ENCODE measurements at places on chromosomes 1 and 21. TPM values are rescaled to one million over a fixed set of nuclear protein-coding genes. Genes with fewer than 3 reads are reported as not detected.

DNA sequence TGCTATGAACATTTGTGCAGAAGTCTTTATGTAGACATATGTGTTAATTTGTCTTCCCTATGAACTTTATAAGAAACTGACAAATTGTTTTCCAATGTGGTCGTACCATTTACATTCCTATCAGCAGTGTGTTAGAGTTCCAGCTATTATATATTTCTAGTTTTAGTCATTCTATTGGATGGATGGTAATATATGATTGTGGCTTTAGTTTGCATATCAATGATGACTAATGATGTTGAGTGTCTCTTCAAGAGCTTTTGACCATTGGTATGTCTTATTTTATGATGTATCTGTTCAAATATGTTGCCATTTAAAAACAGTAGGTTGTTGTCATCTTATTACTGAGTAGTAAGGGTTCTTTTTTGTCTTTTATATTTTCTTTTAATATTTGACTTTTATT is 16.2 kb upstream of the ZNF326 start:
- ATAC-seq: no peak

GRCh38 chr1:11670747-11671146 is 6.7 kb downstream of the FBXO6 start:
- no peak for ATAC-seq

DNA sequence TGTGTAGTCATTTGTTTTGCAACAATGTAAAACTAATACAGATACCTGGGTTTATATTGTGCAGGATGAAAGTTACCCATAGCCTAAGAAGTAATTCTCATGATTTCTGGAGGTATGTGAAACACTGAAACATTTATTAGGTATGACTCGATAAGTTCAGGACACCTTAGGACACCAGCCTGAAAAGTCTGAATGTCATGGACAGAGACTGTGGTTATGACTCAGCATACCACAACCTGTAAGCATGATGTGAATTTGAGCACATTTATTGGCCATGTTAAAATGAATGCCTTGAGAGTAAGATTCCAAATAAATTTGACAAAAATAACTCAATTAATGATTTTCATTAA is 1471.7 kb upstream of the B3GALT2 start:
- ATAC-seq: no peak

- no peak for ATAC-seq
Measured at GRCh38 chr1:210340311-210340710, 11.6 kb downstream of the HHAT start.

- peak; percentile 32 for ATAC-seq
Measured at GRCh38 chr1:16189003-16189402, 23.4 kb downstream of the ARHGEF19 start.

DNA sequence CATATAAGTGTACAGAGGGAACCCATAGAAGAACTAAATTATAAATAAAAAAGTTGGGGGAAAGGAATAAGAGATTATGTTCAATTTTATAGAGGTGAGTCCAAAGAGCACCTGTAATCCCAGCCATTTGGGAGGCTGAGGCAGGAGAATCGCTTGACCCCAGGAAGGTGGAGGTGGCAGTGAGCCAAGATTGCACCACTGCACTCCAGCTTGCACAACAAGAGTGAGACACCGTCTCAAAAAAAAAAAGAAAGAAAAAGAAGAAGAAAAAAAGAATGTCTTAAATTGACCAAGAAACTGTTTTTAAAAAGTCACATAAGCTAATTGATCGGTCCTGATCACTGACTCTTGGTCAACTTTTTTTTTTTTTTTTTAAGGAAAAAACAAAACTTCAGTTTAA is 19.1 kb upstream of the ATF3 start:
- no peak for ATAC-seq

GRCh38 chr1:171769754-171770153 is 11.7 kb upstream of the METTL13 start:
- ATAC-seq: no peak

DNA sequence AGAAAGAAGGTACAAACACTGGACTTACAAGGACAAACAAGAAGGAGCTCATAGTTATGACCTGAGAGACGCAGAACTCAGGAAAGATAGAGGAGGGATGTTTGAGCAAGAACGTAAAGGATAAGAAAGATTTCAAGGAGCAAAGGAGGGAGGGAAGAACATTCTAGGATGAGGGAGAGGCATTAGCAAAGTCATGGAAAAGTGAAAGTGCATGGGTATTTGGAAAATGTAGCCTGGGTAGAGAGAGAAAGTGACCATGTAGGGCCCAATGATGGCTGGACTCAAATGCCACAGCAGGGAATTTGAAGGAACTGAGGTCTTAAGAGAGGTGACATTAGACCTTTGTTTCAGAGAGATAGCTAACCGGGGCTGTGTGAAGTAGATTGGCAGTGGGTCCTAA is 76.5 kb downstream of the SYT6 start:
- ATAC-seq: no peak

GRCh38 chr1:232244426-232244825 is 385.5 kb downstream of the SIPA1L2 start:
- ATAC-seq: no peak

DNA sequence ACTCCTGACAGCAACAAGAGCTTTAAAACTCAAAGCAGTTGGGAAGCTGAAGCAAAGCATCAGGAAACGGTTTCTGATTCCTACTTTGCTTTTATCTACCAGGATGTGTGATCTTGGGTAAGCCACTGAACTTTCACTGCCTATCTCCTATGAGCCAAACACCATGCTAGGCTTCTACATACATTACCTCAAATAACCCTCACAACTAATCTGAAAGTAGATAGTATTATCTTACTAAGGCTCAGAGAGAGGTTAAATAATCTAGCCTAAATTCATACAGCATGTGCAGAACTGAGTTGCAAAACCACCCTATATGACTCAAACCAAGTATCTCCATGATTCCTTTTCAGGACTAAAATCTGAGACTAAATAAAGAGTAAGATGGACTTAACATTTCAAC is 83.8 kb downstream of the EVI5 start:
- ATAC-seq: no peak

- ATAC-seq: no peak
Measured at GRCh38 chr1:62476525-62477219, 39.8 kb downstream of the USP1 start.

DNA sequence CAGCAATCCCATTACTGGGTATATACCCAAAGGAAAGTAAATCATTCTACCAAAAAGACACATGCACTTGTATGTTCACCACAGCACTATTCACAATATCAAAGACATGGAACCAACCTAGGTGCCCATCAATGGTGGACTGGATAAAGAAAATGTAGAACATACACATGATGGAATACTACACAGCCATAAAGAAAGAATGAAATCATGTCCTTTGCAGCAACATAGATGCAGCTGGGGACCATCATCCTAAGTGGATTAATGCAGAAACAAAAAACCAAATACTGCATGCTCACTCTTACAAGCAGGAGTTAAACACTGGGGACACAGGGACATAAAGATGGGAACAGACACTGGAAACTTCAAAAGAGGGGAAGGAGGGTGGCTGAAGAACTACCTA is 8.7 kb downstream of the ANP32E start:
- ATAC-seq: no peak

GRCh38 chr1:60222360-60223115 is 149.0 kb upstream of the C1orf87 start:
- ATAC-seq: no peak

- peak; percentile 20 for ATAC-seq
Measured at GRCh38 chr1:246930830-246931548, 759 bp downstream of the AHCTF1 start.

DNA sequence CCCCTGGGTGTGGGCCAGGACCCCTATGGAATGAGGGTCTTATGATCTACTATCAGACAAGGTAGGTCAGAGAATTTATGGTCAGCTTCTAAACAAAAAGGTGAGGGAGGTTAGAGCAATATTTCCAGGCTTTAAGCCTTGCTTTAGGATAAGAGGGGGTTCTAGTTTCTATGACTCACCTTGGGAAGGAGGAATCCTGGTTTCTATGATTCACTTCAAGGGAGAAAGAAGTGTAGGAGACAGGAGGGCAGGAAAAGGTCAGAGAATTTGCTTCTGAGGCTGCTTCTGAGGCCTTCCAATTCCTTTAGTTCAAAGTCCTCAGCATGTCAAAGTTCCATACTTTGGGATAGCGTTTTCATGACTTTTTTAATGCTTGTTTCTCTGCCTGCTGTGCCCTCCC is 35.2 kb downstream of the RGL1 start:
- no peak for ATAC-seq

DNA sequence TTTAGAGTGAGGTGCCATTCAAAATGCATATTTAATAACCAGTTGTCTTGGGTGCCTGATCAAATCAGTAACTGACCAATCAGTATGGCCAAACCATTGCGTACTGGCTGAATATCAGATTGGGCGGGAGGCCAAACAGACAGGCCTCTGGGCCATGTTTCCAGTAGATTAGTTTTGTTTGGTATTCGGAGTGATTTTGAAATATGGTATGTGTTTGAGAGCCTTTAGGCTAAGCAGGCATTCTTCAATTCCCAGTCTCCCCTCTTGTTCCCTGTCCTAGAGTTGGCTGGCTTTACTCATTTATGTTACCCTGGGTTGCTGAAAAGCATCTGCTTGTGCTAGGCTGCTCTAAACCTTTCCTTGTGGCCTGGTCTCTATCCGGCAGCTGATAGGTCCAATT is 80.1 kb downstream of the BACH1 start:
- ATAC-seq: no peak

- ATAC-seq: no peak
Measured at GRCh38 chr1:52179073-52179472, 37.2 kb downstream of the ZFYVE9 start.

- ATAC-seq: no peak
Measured at GRCh38 chr1:28247612-28248272, 11.6 kb upstream of the SESN2 start.

GRCh38 chr1:10670190-10670589 is 126.3 kb downstream of the CASZ1 start:
- no peak for ATAC-seq

- no peak for ATAC-seq
Measured at GRCh38 chr1:3551290-3551678, 60.0 kb downstream of the MEGF6 start.

GRCh38 chr1:219312967-219313366 is 139.3 kb downstream of the LYPLAL1 start:
- ATAC-seq: no peak

DNA sequence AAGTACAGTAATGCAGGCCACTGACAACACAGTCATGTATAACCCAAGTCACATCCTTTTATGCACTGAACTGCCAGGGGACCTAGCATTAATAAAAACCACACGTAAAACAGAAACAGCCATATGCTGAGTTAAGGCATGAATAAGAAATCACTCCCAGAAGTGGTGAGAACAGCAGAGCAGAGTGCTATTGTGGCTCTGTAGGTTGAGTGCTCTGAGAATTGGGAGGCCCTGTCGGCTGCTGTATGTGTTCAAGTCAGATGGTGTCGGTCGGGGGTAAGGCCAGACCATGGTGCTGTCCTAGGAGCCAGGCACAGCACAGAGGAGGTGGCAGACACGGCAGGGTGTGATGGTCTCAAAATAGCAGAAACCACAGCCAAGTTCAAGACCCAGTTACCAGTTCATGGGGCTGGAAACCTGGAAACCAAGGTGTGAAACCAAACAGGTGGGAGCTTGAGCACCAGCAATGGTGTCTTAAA is 126.6 kb upstream of the COA6 start:
- no peak for ATAC-seq

- no peak for ATAC-seq
Measured at GRCh38 chr1:206606867-206607266, 5.4 kb downstream of the EIF2D start.

DNA sequence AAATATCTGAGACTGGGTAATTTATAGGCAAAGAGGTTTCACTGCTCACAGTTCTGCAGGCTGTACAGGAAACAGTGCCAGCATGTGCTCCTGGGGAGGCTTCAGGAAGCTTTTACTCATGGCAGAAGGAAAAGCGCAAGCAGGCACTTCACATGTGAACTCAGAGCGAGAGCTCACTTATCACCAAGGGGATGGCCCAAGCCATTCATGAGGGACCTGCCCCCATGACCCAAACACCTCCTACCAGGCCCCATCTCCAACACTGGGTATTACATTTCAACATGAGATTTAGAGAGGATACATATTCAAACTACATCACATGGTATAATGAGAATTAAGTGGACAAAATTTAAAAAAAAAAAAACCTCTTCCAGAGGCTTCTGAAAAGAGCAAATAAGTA is 13.7 kb downstream of the WASF2 start:
- ATAC-seq: no peak

DNA sequence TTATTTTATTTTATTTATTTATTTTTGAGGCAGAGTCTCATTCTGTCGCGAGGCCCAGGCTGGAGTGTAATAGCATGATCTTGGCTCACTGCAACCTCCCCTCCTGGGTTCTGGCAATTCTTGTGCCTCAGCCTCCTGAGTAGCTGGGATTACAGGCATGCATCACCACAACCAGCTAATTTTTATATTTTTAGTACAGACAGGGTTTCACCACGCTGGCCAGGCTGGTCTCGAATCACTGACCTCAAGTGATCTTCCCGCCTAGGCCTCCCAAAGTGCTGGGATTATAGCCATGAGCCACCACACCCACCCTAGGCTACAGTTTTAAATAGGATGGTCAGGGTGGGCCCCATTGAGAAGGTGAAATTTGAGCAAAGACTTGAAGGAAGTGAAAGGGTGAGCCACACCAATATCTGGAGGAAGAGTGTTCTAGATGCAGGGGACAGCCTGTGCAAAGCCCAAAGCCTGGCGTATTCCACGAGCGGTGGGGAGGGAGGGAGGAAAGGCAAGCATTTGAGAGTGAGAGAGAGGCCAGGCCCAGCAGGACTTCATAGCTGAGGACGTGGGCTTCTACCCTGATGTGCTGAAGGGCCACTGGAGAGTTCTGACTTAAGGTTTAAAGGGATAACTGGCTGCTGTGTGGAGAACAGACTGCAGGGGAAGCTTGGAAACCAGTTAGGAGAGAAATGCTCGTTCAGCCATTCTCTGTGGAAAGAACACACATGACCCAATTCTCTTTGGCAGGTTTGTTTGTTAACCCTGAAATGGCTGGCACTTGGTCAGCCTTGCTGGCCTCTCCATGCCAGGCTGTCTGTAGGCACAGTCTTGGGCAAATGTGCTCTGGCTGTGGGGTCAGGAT is 62.6 kb upstream of the FAM20B start:
- no peak for ATAC-seq

DNA sequence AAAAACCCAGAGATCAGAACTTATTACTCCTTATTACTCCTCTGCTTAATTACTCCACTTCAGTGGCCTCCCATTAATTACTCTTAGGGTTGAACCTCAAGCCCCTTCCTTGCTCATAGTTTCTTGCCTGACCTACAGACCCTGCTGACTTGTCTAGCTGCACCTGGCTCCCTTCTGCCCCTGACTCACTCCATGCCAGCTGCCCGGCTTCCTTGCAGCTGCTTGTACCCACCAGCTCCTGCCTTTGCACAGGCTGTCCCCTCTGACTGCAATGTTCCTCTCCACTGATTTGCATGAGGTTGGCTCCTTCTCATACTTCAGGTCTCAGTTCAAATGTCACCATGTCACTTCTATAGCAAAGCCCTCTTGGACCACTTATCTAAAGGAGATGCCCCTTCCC is 1.9 kb upstream of the PTPRU start:
- no peak for ATAC-seq

GRCh38 chr1:60573121-60573520 is 499.6 kb upstream of the C1orf87 start:
- ATAC-seq: no peak

OR2T35 gene
- total RNA-seq: not detected

OR10K2 gene
- total RNA-seq: not detected

TNFRSF14 gene
- total RNA-seq: 23.0 TPM

TMEM9 gene
- total RNA-seq: 61.5 TPM

VWA5B1 gene
- total RNA-seq: 0.12 TPM

ACTL8 gene
- total RNA-seq: not detected

CTSS gene
- 79.7 TPM for total RNA-seq

CACHD1 gene
- total RNA-seq: 7.7 TPM

CSMD2 gene
- 2.5 TPM for total RNA-seq

PCP4 gene
- 90.1 TPM for total RNA-seq

OR2T29 gene
- total RNA-seq: not detected

HTR1D gene
- total RNA-seq: not detected

All from gastroesophageal sphincter (tissue), 4 donors.